Stromal cell of bone marrow (primary cell): ENCODE measurements at places on chromosomes 7 and 10.

GRCh38 chr10:13485623-13486022 is 43.2 kb downstream of the BEND7 start:
- DNase-seq = no peak

DNA sequence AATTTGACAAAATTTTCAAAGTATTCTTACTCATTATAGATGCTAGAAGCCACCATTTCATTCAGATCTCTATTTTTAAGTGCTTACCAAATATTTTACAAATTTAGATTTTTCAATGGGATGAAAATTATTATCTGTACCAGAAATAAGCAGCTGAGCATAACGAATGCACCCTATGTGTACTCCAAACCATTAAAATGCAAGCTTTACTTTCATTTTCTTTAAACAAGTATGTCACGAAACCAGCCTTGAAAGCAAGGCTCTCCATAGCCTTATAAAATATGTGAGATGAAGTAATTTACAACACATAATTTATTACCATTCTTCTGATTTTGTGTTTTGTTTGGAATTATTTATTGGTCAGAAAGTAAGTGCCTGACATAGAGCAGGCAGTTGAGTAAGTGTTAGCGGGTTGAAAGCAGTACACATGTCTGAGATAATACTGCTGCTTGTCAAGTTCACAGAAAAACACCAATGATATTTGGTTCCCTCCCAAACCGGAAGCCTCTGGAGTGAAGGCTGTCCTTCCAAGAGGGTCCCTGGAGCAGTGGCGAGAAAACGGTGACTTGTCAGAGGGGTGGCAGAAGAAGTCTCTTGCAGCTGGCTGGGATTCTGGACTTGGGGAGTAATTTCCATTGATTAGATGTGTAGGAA is 322.7 kb upstream of the PFKP start:
- DNase-seq = no peak

- no peak for DNase-seq
Observed at GRCh38 chr7:129313282-129313681, 88.5 kb downstream of the AHCYL2 start.

DNA sequence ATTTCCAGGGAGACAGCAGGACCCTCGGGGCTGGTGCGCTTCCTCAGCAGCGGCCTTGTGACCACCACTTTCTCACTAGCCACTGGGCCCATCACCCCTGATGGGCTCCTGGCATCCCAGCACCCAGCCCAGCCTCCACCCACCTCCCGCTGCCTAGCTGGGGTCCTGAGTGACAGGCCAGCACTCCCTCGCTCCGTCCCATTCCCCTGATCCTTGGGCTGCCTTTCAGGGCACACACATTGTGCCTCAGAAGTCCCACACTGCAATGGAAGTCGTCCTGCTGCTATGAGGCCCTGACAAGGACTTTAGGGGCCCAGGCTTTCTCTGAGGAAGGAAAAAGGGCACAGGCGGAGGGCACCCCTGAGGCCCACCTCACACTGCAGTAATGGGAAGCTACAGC is 12.4 kb downstream of the CAMK2B start:
- DNase-seq = no peak

- DNase-seq = peak; percentile 75
Observed at GRCh38 chr7:22559829-22560489, 60.0 kb upstream of the STEAP1B start.

- no peak for DNase-seq
Observed at GRCh38 chr7:82530361-82530760, 86.8 kb upstream of the CACNA2D1 start.

- DNase-seq = no peak
Observed at GRCh38 chr10:35471435-35471834, 133.7 kb upstream of the GJD4 start.

GRCh38 chr7:74051629-74052410 is 23.8 kb downstream of the ELN start:
- DNase-seq = no peak

GRCh38 chr7:150977382-150978125 is 567 bp downstream of the KCNH2 start:
- DNase-seq = no peak

- DNase-seq = no peak
Observed at GRCh38 chr7:140160308-140160707, 16.5 kb downstream of the KDM7A start.

- no peak for DNase-seq
Observed at GRCh38 chr10:101224910-101225823, 4.1 kb downstream of the LBX1 start.
